Omental fat pad (tissue), 4 donors: ENCODE measurements at places on chromosomes 7 and 10.

DNA sequence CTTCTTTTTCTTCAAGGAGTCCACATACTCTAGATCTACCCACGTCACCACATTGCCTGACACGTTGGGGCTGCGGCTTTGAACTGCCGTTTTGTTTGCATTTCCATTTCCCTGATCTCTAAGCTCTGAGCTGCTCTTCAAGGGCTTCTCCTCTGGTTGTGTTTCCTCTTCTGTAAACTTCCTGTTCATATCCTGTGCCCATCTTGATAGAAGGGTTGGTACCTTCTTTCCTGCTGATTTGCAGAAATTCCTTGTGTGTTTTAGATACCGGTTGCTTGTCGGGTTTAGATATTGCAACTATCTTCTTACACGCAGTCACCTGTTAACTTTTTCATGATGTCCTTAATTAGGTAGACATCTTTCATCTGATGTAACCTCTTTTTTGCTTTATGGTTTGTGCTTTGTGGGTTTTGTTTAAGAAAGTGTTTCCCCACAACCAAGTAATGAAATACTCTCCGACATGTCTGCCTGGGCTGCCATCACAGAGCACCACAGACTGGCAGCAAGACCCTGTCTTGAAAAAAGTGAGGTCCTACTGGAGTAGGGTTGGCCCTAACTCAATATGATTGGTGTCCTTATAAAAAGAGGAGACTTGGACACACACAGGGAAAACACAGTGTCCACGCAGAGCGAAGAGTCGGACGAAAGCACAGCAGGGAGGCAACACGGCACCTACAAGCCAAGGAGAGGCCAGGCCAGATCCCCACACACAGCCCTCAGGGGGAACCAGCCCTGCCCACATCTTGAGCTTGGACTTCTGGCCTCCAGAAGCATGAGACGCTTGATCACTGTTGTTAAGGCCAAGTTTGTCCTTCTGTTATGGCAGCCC is 99.1 kb upstream of the PDGFA start:
- DNase-seq = no peak

- DNase-seq = no peak
Measured at GRCh38 chr10:63798599-63799498, 277.6 kb downstream of the REEP3 start.

DNA sequence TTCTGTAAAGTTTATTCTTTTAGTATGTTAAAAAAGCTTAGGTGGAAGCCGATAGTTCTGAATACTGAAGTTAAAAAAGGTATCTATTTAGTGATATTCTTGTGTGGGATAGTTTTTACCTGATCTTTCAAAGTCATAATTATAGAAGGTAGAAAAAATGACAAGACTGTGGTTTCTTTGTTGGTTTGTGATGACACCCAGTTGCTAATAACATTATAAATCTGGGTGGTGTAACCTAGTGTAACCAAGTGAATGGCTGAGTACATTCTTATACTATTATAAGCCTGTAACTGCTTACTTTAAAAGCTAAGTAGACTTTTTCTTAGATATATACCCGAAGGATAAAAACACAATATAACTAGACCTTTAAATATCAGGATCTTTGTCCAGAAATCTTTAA is 2.3 kb downstream of the CDK13 start:
- DNase-seq = no peak

DNA sequence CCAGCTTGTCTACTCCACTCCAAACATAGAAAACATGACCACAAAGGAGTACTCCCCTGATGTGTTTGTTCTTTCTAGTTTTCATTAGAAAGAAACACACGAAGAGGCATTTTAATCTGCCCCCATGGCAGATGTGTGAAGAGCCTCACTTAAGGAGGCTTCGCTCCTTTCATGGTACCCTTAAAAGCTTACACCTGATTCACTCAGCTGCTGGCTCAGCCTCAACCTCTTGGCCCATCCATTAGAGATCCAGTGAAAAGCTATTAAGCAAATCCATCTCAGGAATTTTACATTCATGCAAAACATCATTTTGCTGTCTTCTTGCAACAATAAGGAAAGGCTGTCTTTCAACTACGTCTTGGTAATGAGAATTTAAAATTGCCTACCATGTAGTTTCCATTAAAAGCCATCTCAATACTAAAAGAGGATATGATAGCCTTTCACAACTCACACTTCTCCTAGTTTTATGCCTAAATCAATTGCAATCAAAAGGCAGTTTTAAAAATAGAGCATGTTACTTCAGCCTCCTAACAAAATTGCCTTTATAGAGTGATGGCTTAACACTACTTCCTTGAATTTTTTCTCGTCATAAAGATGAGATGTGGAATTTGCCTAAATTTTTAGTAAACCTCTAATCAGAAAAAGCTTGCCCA is 22.7 kb downstream of the MACC1 start:
- DNase-seq = no peak

DNA sequence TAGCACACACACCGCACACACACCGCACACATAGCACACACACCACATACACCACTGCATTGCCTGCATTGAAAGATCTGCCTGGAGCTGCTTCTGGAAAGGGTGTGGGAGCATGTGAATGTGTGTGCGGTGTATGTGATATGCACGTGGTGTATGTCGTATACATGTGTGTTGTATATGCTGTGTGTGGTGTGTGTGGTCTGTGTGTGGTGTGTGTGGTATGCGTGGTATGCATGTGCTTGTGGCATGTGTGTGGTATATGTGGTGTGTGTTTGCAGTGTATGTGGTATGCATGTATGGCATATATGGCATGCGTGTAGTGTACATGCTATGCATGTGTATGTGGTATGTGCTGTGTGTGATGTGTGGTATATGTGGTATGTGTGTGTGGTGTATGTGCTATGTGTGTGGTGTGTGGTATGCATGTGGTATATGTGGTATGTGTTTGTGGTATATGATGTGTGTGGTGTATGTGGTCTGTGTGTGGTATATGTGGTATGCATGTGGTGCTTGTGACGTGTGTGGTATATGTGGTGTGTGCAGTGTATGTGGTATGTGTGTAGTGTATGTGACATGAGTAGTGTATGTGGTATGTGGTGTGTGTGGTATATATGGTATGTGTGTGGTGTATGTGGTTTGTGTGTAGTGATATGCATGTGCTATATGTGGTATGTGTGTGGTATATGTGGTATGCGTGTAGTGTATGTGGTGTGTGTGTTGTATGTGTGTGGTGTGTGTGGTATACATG is 176.2 kb downstream of the WDR37 start:
- DNase-seq = no peak

DNA sequence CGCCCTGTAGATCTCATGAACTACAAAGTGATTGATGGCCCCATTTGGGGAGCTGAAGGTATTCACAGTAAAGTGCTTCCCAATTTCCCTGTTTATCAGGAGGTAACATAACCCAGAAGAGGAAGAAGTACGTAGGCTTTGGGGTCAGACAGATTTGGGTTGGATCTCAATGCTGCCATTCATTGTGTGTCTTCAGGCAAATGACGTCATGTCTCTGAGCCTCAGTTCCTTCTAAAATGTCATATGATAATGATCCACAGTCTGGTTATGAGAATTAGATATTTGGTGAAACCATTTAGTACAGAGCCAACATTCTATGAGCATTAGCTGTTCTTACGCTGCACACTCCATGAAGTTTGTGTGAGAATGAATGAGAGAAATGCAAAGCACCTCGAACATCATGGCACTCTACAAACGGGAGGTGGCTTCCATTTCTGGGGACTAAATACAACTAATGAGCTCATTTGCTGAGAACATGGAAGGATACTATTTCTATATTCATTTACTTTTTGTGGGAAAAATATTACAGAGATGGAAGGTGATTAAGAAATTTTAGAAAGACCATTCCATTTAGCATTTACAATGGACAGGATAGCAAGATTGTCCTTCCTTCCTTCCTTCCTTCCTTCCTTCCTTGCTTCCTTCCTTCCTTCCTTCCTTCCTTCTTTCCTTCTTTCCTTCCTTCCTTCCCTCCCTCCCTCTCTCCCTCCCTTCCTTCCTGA is 13.8 kb upstream of the JCAD start:
- DNase-seq = no peak

DNA sequence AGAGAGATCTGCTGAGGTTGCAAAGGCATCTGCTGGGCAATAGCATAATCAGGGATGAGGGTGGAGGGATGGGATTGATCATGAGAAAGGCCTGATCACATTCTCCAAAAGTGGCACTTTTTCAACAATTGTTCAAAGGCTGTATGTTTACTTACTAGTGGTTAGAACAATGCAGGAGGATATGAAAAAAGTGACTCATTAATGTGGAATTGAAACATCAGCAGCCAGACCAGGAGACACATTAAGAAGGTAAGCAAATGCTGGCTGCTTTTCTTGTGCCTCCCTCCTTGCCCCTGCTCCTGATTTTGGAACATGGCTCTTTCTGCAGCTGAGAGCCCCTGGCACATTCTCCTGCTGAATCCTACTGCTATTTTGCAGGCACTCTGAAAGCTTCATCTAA is 63.5 kb downstream of the FAM204A start:
- DNase-seq = no peak
